Midbrain (tissue), 1 donor: ENCODE measurements at places on chromosomes 7 and 10.
A peak's percentile ranks its signal among the peaks of the same experiment; 100 is the strongest.

DNA sequence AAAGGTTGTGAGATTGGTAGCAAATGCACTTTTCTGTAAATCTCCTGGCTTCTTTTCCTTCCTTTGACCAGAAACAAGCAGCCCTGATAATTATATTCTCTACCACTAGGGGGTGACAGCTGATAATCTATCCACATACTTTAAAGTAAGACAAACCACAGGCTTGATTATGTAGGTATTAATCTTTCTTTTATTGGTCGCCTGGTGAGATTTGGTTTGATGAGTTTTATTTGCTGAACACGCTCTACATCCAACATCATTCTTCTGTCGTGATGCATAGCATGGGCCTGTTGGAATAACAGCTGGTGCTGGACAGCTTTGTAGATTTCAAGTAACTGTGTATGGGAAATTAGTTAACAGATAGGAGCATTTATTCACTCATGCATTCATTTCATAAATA, 63.5 kb downstream of the ZNF365 start:
- peak; percentile 79 for DNase-seq

- DNase-seq: no peak
These were observed 12.3 kb downstream of the RPA3 start for GRCh38 chr7:7706101-7706511.

DNA sequence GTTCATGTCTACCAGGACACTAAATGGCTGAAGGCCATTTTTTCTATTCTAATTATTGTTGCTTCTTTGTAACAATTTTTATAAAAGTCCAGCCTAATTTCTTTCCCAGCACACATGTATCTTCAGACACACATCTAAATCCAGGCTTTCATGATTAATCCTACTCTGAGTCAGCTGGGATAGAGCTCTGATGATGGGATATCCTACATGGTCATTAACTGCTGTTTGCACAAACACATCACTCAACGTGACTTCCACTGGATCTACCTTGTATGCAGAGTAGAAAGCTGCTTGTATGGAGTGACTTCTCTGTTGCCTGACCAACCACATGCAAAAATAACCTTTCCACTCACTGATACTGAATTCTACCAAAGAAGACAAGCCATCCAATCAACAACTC, 260.9 kb downstream of the AHR start:
- no peak for DNase-seq

- peak; percentile 62 for DNase-seq
These were observed 108.4 kb upstream of the ZMIZ1 start for GRCh38 chr10:78960316-78960800.

DNA sequence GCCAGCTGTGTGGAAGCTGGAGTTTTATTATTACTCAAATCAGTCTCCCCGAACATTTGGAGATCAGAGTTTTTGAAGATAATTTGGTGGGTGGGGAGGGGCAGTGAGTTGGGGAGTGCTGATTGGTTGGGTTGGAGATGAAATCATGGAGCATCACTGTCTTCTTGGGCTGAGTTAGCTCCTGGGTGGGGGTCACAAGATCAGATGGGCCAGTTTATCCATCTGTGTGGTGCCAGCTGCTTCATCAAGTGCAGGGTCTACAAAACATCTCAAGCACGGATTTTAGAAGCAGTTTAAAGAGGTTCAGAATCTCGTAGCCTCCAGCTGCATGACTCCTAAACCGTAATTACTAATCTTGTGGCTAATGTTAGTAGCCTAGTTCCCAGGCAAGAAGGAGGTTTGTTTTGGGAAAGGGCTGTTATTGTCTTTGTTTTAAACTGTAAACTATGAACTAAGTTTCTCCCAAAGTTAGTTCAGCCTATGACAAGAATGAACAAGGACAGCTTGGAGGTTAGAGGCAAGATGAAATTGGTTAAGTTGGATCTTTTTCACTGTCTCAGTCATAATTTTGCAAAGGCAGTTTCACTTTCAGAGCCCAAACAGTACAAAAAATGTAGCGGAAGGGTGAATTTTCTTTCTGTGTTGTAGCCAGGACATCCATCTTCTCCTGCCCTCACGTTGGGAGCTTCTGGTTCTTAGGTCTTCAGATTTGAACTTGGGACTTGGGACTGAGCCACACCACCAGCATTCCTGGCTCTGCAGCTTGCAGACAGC, 43.1 kb downstream of the KLF6 start:
- DNase-seq: no peak

DNA sequence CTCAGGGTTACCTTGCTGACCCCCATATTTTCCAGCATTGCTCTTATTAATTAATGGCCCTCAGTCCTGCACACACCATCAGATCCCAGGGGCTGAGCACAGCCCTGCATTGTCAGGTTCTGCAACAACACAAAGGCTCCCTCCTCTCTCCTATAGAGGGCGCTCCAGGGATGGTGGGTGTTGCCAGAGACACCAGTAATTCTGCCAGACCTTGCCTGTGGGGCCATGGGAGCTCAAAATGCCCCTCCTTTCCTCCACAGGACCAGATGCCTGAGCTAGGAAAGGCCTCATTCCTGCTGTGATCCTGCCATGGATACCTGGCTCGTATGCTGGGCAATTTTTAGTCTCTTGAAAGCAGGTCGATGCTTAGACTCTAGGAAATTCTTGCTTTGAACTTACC, 42.8 kb upstream of the PRSS58 start:
- DNase-seq: no peak

GRCh38 chr10:99374972-99375371, 45.8 kb downstream of the CNNM1 start:
- no peak for DNase-seq

DNA sequence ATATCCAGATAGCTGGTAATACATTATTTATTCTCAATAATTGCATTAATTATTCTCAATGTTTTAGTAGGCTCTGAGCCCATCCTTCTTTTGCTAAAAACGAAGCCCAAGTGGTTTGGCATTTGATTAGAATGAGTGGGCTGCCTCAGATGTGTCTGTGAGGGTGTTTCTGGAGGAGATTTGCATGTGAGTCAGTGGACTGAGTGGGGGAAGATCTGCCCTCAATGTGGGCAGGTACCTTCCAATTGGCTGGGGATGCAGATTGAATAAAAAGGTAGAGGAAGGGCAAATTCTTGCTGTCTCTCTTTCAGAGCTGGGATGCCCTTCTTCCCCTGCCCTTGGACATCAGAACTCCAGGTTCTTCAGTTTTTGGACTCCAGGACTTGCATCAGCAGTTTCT, 290.6 kb upstream of the SMIM30 start:
- DNase-seq: no peak

DNA sequence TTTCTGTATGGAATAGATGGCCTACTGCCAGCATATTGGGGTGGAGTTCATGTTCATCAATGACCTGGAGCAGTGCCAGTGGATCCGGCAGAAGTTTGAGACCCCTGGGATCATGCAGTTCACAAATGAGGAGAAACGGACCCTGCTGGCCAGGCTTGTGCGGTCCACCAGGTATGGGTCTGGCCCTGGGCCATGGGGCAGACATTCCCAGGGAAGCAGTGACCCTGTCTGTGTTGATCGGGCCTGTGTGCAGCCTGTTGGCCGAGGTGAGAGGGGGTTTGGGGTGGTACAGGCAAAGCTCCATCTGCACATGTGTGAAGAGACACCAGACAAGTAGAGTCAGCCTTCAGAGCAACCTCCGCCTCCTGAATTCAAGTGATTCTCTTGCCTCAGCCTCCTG, 67.3 kb downstream of the OGDH start:
- no peak for DNase-seq

- no peak for DNase-seq
These were observed 467.2 kb upstream of the NRP1 start for GRCh38 chr10:33801705-33802104.

GRCh38 chr10:103449208-103450144, 2.7 kb downstream of the CALHM2 start:
- DNase-seq: no peak

GRCh38 chr7:102897211-102897631, 15.6 kb upstream of the LRRC17 start:
- DNase-seq: no peak

DNA sequence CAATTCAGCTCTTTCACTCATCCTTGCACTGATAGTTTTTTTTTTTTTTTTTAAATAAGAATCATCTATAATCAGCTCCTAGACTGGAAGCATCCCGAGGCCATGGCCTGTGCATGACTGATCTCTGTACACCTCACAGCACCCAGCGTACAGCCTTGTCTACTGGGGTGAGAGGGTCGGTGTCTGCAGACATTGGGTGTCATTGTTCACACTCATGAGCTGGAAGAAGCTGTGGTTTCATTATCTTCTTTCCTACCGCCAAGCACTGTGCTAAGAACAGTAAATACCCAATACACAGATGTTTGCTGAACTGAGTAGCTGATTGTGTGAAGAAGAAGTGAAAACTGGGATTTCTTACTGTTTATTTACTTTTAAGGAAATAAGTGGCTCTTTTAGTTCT, 123.6 kb downstream of the CLEC2L start:
- no peak for DNase-seq

DNA sequence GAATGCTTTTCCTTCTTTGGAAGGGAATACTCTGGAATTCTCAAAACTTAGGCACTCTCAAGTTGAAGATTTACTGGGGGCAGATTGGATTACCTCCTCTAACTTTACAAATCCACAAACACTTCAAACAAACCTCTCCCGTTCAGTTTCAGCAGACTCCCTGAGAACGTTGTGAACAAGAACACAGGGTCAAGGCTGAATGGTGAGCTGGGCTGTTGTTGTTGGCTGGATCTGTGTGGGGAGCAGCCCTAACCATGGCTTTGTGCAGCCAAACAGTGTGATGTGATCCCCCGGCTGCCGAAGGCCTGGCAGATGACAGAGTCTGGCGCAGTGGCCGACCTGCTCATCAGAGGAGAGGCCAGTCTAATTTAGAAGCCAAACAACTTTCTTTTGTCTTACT, 93.1 kb downstream of the BMPER start:
- DNase-seq: no peak

- no peak for DNase-seq
These were observed 42.0 kb downstream of the SRPK2 start for GRCh38 chr7:105346593-105347322.

GRCh38 chr7:95933618-95934017, 161.3 kb downstream of the DYNC1I1 start:
- no peak for DNase-seq

DNA sequence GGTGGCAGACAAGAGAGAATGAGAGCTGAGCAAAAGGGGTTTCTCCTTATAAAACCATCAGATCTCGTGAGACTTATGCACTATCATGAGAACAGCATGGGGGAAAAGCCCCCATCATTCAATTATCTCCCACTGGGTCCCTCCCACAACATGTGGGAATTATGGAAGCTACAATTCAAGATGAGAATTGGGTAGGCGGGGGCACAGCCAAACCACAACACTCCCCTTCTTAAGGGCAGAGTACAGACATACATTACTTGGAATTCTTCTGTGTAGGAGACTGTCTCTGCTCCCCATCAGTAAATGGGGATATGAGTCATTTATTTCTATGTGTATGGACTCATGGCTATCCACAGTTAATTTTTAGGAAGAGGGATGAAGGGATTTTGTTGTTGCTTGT, 31.2 kb downstream of the FAM171A1 start:
- DNase-seq: no peak

DNA sequence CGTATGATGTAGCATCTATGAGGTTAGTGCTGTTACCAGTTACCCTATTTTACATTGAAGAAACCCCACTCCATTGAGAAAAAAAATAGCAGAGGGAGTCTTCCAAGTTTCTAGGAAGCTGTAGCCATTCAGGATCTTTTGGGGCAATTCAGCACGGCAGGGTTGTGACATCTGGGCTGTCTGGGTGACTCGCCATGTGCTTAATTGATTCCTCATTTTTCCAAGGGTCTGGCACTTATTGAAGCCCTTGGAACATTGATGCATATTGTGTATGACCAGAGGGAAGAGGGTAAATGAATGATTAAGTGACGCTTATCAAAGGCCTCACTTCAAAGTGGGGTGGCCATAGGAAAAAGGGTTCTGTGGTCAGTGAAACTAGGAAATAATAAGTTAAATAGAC, 248.7 kb downstream of the ARHGAP12 start:
- no peak for DNase-seq

- no peak for DNase-seq
These were observed at the start of gene NANOS1 for GRCh38 chr10:119029613-119030420. NANOS1 (plus strand) TSS chr10:119029714; CDS start chr10:119029802, 88 bp downstream.

- DNase-seq: no peak
These were observed 6.1 kb upstream of the PKD1L1 start for GRCh38 chr7:47954231-47954911.
